Colonic mucosa (tissue), 4 donors: ENCODE measurements at places on chromosomes 12 and 14. TPM values are rescaled to one million over a fixed set of nuclear protein-coding genes. Genes with fewer than 3 reads are reported as not detected.

NRL gene
- total RNA-seq = 0.88 TPM

OR4K13 gene
- not detected for total RNA-seq

GLS2 gene
- total RNA-seq = 1.7 TPM

LRCOL1 gene
- total RNA-seq = 0.47 TPM

PTGDR gene
- total RNA-seq = 32.3 TPM

DNA sequence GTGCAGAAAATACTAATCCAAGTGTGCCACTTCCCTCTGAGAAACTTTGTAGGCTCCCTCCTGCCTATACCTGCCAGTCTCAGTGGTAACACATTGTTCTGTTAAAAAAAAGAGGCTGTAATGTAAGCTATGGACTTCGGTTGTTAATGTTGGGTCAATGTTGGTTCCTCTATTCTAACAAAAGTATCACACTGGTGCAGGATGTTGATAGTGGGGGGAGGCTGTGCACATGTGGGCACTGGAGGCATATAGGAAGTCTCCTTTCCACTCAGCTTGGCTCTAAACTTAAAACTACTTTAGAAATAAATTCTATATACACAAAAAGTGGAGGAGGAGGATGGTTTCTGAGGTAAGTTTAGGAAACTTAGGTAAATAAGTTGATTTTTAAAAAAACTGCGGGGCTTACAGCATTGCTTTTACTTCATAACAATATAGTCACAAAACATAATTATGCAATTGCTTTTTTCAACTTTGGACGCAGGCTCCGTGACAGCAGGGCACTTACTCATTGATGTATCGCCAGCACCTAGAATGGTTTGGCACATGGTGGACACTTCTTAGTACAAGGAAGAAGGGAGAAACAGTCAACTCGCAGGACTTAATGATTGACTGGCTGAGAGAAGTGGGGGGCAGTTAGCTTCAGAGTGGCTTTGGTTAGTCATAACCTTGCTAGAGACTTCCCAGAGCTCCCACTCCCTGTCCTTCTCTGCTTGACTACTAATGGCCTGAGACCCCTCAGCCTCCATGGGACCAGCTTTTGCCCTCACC, 7.9 kb upstream of the NYNRIN start:
- no peaks in the 10 kb centered on the region for H3K36me3 ChIP-seq
- no peaks in the 10 kb centered on the region for H3K4me1 ChIP-seq
- H3K4me3 ChIP-seq = no peak overlapping the region
- H3K27ac ChIP-seq = no peak overlapping the region

DNA sequence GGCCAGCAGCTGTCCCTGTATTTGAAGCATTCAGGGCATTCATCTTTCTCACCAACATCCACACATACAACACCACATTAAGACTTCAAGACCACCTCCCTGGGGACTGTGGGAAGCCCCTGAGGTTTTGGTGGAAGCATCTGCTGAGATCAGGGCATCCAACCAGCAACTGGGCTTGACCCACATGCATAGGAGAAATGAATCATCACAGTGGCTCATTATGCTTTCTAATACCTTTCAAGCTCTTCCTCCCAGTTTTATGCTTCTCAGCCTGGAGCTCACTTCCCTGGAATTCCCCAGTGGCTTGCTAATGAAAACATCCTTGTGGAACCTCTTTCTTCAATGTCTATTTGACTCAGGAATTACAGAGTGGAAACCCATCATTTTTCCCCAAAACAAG, 21.4 kb upstream of the CMKLR1 start:
- H3K4me3 ChIP-seq = no peak overlapping the region
- H3K27me3 ChIP-seq = no peaks in the 10 kb centered on the region
- no peaks in the 10 kb centered on the region for H3K36me3 ChIP-seq
- H3K4me1 ChIP-seq = no peaks in the 10 kb centered on the region
- no peak overlapping the region for H3K27ac ChIP-seq

- no peaks in the 10 kb centered on the region for H3K36me3 ChIP-seq
- H3K4me3 ChIP-seq = no peak overlapping the region
- no peak overlapping the region for H3K27ac ChIP-seq
These were observed 22.3 kb upstream of the MED13L start for GRCh38 chr12:116299665-116300328.

DNA sequence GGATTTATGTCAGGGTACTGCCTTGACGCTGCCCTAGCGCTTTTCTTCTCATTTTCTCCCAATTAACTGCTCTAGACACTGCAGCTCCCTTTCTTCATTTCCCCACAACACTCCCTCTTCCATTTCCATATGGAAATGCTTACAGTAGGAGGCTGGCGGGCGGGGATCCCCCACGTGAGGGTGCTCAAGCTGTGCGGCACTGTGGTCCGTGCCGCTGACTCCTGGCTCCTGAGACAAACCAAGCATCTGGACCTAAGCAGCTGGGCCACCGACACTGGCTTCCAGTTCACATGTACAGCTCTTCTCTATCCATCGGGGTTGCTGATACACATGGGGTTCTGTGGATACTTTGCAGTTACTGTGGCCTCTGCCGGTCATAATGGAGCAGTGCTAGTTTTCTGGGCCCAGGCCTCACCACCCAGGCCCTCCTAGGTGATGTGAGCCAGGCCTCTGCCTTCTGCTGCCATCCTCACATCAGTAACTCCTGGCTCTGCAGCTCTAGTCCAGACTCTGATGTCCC, 20.2 kb downstream of the TCHP start:
- no peak overlapping the region for H3K4me3 ChIP-seq
- no peaks in the 10 kb centered on the region for H3K4me1 ChIP-seq
- H3K27ac ChIP-seq = no peak overlapping the region

DNA sequence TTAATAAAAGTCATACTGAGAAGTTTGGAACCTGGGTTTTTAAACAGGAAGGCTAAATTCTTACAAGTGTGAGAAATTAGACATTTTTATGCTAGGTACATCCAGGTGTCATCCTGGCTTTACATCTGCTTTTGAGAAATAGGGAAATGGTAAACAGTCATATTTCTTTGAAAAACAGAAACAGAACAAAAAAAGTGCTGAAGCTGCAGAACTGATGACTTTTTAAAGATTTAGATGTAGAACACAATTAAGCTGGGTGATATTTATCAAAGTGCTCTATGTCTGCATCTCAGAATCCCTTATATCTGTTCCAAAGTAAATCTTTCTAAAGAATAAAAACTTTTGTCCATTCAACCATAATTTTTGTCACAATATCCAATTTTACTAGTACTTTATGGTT, 282.9 kb upstream of the ATXN7L3B start:
- no peak overlapping the region for H3K4me3 ChIP-seq
- DNase-seq = no peak
- no peak overlapping the region for H3K27ac ChIP-seq
- no peaks in the 10 kb centered on the region for H3K36me3 ChIP-seq

DNA sequence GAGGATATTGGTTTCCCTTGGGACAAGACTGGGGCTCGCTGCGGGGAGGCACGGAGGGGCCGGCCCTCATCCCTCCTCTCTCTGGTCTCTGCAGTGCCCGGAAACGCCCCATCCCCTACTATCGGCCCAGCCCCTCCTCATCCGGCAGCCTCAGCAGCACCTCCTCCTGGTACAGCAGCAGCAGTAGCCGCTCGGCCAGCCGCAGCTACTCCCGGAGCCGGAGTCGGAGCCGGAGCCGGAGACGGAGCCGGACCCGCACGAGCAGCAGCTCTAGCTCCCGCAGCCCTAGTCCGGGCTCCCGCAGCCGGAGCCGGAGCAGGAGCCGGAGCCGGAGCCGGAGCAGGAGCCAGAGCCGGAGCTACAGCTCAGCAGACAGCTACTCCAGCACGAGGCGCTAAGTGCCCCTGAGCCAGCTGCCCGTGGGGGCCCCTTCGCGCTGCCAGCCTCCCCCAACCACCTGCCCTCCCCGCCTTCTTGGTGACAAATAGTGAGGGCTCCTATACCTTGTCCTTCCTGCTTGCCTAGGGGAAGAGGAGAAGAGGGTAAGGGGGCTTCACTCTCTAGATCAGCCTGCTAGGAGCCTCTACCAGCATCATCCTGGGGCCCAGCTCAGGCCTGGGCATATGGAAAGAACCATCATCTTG, 22.2 kb upstream of the HSPB8 start:
- no peak overlapping the region for H3K4me3 ChIP-seq
- H3K36me3 ChIP-seq = no peaks in the 10 kb centered on the region
- no peaks in the 10 kb centered on the region for H3K4me1 ChIP-seq
- H3K27ac ChIP-seq = no peak overlapping the region
- no peak for DNase-seq

GRCh38 chr12:10716704-10717315, 6.3 kb downstream of the YBX3 start:
- no peak overlapping the region for H3K4me3 ChIP-seq
- H3K27me3 ChIP-seq = no peaks in the 10 kb centered on the region
- H3K36me3 ChIP-seq = no peaks in the 10 kb centered on the region
- DNase-seq = peak; percentile 88

GRCh38 chr14:86334355-86334754, 804.4 kb downstream of the FLRT2 start:
- no peak overlapping the region for H3K27ac ChIP-seq
- no peaks in the 10 kb centered on the region for H3K27me3 ChIP-seq
- H3K4me1 ChIP-seq = no peaks in the 10 kb centered on the region
- H3K36me3 ChIP-seq = no peaks in the 10 kb centered on the region

DNA sequence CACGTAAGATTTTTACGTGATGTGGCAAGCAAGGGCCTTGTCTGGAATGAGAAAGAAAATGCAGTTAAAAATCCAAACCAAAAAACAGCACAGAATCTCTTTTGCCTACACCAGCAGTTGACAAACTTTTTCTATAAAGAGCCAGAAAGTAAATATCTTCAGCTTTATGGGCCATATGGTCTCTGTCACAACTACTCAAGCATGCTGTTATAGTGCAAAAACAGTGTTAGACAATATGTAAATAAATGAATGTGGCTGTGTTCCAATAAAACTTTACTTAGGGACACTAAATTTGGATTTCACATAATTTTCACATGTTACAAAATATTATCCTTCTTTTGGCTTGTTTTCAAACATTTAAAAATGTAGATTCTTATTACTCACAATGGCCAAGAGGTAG, 6.2 kb upstream of the ELK3 start:
- H3K27ac ChIP-seq = no peak overlapping the region
- no peaks in the 10 kb centered on the region for H3K36me3 ChIP-seq
- H3K27me3 ChIP-seq = no peaks in the 10 kb centered on the region
- no peak for DNase-seq
- H3K4me1 ChIP-seq = no peaks in the 10 kb centered on the region
- H3K4me3 ChIP-seq = no peak overlapping the region

- H3K27me3 ChIP-seq = no peaks in the 10 kb centered on the region
- DNase-seq = no peak
- no peak overlapping the region for H3K4me3 ChIP-seq
- H3K36me3 ChIP-seq = no peaks in the 10 kb centered on the region
These were observed 251.1 kb downstream of the NAV3 start for GRCh38 chr12:78081590-78082314.

DNA sequence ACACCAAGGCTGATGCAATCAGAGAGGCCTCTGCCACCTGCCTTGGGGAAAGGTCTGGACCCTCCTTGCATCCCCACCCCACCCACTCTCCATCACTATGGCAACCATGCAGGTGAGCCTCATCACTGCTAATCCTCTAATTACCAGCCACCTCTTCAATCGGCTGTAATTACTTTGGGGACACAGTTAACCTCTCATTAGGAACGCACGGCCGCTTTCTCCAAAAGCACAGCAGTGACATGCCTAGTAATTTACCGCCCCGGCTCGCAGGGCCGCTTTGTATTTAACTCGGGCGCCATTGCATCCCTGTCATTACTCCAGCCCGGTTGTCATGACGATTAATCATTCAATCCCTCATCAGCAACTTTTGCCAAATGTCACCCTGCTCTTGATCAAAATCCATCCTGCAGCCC, 36.3 kb upstream of the FAM222A start:
- no peaks in the 10 kb centered on the region for H3K4me1 ChIP-seq
- no peak for DNase-seq
- no peak overlapping the region for H3K4me3 ChIP-seq
- H3K27ac ChIP-seq = no peak overlapping the region

GRCh38 chr14:85583380-85583779, 53.4 kb downstream of the FLRT2 start:
- no peaks in the 10 kb centered on the region for H3K27me3 ChIP-seq
- no peaks in the 10 kb centered on the region for H3K36me3 ChIP-seq
- no peaks in the 10 kb centered on the region for H3K4me1 ChIP-seq
- no peak for DNase-seq
- H3K27ac ChIP-seq = no peak overlapping the region
- H3K4me3 ChIP-seq = no peak overlapping the region

DNA sequence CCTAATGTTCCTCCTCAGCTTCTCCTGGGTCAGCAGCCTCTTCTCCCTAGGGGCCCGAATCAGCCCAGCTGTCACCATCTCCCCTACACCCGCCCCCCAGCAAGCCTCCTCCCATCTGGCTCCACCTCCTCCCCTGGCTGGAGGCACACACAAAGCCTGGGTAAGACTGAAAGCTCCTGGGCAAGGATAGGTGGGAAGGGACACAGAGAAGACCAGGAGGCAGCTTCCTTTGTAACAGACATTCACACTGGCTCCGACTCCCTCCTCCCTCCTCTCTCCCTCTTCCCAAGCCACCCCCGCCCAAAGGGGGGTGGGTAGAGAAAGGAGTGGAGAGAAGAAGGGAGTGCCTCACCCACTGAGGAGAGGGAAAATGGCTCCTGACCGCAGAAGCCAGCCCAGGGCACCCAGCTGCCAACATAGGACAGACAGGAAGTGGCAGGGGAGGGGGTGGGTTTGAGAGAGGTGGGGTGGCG, 4.0 kb downstream of the CHD4 start:
- peak; percentile 29 for DNase-seq
- H3K27ac ChIP-seq = no peak overlapping the region
- H3K36me3 ChIP-seq = peaks cover 32% of the 10 kb centered on the region
- no peak overlapping the region for H3K4me3 ChIP-seq

GRCh38 chr12:42666671-42667243, 77.2 kb upstream of the PRICKLE1 start:
- no peak for DNase-seq
- no peaks in the 10 kb centered on the region for H3K4me1 ChIP-seq
- H3K36me3 ChIP-seq = no peaks in the 10 kb centered on the region

DNA sequence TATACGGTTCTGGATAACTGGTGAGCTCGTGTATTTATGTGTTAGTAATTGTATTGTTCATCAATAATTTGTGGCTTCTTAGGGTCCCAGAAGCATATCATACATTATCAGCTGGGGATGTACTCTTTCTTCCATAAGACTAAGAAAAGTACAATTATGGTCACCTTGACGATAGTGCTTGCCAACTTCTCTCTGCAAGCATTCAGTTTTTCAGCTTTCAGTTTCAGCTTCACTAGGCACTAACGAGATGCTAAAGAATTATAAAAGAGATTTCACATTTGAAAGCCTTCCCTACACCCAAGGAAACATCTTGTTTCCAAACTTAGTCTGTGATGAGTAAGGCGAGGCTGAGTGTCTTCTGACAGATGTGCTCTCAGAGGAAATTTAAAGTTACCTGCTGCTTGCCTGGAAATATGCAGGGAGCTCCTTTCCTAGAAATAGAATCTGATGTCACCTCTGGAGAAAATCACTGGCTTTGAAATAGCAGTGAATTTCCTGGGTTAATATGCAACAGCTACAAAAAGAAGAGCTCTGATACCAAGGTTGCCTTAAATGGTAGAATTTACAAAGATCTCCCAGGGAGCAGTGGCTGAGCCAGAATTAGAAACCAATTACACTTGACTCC, 1419.9 kb upstream of the TMEM132C start:
- no peak for DNase-seq
- H3K4me3 ChIP-seq = no peak overlapping the region
- no peak overlapping the region for H3K27ac ChIP-seq
